ENCODE measurements at places on chromosomes 1 and 21.

DNA sequence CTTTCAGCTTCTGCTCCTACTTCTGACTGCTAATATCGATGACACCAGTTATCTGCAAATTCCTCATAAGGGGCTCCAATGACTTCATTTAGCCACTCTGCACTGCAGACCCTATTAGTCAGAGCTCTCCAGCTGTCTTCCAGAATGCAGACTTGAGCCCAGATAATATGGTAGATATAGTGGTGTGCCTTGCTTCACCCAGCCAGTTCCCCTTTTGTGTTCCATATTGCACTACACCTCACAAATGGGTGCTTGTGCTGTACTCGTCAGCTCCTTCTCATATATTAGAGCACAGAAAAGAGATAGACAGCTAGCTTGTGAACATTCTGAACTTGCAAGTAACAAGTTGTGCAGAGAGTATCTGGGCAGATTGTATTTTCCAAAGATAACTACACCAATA is 23.7 kb upstream of the COG2 start:
- DNase-seq, result no peak

DNA sequence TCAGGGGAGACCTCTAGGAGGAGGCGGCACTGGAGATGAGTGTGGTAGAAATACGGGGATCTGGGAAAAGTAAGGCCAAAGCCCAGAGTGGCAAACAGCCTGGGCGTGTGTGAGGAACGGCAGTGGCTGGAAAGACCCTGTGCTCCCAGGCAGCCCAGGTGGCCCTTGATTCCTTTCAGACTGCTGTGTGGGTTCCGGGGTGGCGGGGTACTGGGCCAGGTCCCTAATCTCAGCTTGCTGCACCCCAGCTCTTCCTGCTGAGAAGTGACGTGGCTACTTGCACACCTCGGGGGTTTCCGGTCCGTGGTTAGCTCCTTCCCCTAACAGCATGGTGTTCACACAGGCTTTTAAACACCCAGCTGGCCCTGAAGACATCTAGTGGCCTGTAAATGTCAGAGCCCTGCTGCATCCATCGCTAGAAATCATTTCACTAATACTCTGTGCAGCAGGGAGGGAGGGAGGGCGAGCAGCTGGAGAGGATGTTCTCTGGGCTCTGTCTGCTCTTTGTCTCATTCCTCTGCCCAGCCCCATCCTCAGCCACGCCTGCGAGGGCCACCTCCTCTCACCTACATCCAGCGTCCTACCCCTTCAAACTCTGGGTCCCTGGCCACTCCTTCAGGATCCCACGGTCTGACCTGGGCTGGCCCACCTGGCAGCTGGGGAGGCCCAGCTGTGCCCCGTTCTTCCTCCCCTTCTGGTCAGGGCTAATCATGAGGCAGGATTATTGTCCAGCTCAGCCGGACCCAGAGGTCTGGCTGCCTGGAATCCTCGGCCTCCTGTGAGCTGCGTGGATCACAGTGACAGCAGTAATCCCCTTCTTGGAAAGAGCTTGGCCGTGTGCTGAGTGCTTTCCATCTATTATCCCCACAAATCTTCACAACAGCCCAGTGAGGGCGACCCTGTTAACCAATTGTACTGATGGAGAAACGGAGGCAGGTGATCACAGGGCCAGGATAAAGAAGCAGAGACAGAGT is 7.2 kb downstream of the ZDHHC18 start:
- DNase-seq, result no peak

DNA sequence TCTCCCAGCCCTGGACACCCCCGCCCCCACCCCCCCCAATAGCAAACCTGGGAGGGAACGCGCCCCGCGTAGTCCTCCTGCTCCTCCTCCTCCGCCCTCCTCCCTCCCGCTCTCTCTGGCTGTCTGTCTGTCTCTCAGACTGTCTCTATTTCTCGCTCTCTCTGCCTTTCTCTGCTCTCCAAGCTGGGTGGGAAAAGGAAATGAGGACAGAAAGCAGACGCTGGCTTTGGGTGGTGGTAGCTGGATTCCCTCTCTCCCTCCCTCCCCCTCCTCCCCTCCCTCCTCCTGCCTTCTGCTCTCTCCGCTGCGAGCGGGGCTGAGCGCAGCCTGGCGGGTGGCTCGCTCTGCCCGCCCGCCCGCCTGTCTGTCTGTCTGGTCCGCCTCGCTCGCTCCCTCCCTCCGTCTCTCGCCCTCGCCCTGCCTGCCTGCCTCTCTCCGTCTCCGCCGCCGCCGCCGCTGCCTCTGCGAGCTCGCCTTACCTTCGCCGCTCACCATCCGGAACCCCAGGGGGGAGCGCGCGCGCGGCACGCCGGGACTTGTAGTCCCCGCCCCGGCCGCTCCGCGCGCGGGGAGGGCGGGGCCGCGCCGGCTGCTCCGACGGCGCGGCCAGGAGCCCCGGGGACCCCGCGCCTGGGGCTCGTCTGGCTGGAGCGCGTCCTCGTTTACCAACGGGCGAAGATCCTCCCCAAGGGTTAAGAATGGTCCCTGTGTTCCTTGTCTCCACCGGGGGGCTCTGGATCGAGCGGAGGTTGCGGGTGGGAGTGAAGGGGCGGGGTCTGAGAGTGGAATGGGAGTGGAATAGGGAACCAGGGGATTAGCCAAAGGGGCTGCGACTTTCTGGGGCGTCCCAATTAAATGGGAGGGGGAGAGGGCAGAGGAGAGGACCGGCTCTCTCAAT is at the start of gene AHDC1:
Gene AHDC1 (minus strand): TSS at position 464 of the 898 bp plus-strand sequence. CDS start 52,029 bp downstream, outside the sequence.
- peak; percentile 94 for DNase-seq

DNA sequence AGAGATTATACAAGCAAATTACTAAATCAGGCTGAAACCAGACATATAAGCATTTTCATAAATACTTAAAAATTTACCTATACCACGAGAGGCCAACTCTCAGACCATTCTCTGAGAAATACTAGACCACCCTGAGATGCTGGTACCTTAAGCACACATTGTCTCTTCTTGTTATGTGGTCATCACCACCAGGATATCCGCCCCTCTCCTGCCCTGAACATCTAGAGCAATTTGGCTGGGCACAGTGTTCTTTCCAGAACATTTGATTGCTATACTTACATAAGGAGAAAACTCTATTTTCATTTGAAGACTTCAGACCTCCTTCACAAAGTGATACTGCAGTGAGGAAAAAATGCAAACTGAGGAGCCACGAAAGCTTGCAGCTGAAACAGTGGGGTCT is 36.2 kb upstream of the DUSP10 start:
- no peak for DNase-seq

DNA sequence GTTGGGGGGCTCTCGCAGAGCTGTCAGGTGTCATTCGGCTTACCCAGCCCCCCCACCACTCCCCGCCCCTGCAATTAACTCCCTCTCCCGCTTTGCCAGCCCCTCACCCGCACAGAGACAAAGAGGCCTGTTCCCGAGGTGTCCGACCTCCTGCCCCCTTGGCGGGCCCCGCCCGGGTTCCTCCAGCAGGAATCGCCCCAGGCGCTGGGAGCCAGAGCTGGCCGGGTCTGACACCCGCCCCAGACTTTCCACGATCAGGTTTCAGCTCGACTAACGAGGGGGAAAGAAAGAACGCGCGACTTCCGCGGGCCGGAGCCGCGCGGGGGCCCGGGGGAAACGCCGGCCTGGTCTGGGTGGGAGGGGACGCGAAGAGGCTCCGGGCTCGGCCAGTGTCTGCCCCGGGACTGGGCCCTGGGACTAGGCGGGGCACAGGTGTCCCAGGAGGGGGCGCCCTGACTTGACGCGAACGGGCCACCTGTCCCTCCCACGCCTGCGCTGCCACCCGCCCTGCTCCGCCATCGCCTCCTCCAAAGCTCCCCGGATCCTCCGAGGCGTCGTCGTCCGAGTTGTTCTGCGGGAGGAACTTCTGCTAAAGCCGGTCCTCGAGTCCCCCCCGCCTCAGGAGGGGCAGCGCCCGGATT is 36.4 kb upstream of the HHAT start:
- no peak for DNase-seq

DNA sequence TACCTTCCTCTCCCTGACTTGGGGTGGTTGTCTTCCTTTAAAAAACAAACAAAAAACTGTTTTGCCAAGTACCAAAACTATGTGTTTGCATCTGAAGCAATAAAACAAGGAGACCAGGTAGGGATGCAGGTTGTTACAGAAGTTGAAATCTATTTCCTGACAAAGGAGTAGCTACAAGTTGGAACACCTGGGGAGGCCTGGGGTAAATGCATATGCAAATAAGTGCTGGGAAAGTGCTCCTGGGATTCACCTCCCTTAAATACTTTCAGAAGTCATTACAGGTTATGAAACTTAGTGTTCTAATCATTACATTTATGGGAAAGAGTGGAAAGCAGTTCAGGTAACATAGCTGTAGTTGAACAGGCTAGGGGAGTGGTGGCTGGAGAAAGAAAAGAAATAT is 1.9 kb upstream of the TSNAX start:
- DNase-seq, result no peak

DNA sequence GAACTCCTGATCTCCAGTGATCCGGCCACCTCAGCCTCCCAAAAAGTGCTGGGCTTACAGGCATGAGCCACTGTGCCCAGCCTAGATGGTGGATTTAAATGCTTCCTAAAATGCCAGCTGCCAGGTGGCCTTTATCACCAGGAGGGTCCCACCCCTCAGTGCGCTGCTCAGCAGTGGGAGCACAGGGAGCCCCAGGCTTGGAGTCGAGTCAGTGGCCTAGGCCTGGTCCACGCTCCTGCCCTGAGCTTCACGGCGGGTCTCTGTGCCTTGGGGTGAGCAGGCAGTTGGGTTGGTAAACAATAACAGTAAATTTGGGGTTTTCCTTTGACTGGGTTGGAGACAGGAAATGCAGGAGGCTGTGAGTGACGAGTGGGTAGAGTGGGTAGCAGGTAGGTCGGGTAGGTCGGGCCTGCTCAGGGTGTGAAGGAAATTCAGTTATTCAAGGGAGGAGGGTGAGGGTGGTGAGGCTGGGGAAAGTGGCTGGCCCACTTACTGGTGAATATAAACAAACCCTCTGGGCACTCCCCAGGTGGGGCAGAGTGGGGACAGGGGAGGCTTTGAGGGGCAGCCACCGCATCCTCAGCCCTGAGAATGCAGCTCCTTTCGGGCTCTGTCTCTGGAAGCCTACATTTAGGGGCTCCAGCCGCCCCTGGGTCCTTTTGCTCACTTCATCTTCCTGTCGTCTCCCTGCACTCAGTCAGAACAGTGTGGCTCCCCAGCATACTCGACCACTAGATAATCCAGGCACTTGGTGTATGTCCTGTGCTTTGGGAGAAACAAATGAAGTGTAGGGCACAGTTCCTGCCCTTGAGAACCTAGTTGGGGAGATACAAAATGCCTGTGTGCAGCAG is 33.5 kb upstream of the IL19 start:
- no peak for DNase-seq

DNA sequence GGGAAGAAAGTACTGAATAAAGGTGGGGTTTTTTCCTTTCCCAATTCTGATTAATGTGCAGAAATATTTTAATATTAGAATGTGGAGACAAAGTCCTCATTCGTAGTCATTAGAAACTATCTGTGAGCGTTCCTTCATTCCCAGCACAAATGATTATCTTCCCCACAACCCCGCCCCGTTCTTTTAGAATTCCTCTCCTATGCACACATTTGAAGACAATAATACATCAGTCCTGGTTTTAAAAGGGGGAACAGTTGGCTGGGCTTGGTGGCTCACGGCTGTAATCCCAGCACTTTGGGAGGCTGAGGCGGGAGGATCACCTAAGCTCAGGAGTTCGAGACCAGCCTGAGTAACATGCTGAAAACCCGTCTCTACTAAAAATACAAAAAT is 876 bp downstream of the ALDH9A1 start:
- DNase-seq, result no peak

GRCh38 chr1:3738943-3739342 is 13.3 kb upstream of the CCDC27 start:
- DNase-seq, result no peak

- no peak for DNase-seq
These were observed 55.2 kb downstream of the LRRN2 start for GRCh38 chr1:204630132-204630905.

DNA sequence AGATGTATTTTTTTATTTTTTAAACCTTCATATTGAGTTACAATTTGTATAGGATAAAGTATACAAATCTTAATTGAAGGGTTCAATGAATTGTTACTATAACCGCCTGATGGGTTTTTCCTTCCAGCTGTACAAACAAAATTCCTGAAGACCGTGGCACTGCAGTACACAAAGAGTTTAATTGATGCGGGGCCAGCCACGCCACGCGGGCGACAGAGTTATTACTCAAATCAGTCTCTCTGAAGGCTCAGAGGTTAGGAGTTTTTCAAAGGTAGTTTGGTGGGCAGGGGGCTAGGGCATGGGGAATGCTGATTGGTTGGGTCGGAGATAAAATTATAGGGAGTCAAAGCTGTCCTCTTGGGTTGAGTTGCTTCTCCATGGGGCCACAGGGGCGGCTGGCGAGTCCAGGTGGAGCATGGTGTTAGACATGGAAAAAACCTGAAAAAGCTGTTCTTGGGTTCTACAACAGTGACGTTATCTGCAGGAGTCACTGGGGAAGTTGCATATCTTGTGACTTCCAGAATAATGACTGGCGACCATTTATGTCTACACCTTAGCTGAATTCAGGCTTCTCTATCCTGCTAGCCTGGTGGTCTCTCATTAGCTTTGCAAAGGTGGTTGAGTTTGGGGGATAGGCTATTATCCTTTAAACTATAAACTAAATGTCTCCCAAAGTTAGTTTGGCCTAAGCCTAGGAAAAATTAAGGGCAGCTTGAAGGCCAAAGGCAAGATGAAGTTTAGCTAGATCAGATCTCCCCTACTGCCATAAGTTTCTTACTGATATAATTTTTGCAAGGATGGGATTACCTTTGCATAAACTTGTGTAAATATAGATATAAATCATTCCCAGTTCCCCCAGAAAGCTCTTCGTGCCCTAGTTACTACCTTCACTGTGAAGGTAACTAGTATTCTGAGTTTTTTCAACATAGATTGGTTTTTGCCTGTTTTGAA is 13.0 kb upstream of the TMEM9 start:
- peak; percentile 55 for DNase-seq

GRCh38 chr1:175399795-175400194 is 207.2 kb upstream of the KIAA0040 start:
- DNase-seq, result no peak

DNA sequence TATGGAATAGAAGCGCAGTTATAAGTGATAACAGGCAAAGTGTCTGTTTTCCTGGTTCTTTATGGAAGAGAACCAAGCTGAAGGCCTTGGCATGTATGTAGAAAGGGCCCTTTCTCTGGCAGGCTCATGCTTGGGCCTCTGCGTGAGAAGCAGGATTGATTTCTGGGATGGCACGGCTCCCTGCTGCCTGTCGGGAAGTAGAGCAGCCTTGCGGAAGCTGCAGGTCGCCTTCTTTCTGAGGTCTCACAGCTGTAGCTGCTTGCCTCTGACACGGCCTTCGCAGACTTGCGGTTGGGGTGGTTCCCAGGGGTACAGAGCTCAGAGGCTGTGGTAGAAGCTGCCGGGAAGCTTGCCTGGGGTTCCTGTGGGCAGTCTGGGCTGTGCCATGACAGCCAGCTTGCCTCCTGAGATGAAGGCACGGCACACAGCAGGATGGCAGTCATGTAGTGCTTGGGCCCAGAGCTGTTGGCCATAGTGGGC is 39.4 kb downstream of the TRAPPC10 start:
- DNase-seq, result no peak

DNA sequence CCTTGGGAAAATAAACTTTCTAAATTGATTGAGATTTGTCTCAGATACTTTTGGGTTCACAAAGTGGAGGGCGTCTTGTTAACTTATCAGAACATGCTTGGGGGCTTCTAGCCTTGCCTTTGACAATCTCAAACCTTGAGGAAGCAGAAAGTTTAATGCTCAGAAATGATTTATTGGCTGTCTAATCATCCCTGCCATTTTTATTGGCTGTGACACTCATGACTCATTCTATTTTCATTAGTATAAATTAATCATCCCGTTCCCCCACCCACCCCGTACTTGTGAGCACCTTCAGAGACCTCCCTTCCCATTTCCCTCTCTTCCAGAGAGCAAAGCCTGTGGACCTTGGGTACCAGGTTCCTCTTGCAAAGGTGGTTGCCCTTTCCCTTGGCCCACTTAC is 87.1 kb downstream of the FGGY start:
- no peak for DNase-seq

GRCh38 chr1:42295816-42296215 is 39.2 kb downstream of the FOXJ3 start:
- no peak for DNase-seq
